ENCODE measurements at places on chromosomes 7 and 10.

DNA sequence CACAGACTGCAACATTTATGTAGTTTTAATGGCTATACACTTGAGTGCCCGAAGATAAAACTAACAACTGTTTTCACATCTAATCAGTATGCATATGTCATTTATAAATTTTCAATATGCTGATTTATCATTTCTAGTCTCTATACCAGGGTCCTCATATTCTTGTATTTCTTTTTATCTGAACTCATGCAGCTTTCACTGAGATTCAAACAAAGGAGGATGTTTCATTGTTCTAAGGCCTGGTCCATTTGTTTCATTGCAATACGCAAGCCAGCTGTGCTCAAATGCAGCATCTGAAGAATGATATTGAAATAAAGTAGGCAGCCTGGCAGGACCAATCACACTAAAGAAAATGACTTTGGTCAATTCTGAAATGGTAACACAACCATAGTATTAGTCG lies 31.7 kb downstream of the MAGI2 start:
- DNase-seq, result no peak

DNA sequence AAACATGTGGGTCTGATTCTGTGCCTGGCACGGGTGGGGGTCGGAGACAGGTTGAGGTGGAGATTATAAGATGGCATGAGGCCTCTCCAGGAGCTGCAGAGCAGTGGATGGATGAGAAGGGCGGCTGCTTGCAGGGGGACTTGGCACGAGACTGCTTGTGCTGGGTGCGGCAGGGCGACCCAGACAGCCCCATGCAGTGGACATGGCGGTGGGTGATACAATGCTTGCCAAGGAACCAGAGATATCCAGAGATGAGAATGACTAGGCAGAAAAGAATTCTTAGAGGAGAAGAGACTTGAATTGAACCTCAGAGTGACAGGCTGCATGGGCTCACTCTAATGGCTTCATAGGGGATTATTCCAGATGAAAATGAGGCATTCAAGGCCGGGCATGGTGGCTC lies 145.4 kb downstream of the NEURL1 start:
- DNase-seq, result no peak

DNA sequence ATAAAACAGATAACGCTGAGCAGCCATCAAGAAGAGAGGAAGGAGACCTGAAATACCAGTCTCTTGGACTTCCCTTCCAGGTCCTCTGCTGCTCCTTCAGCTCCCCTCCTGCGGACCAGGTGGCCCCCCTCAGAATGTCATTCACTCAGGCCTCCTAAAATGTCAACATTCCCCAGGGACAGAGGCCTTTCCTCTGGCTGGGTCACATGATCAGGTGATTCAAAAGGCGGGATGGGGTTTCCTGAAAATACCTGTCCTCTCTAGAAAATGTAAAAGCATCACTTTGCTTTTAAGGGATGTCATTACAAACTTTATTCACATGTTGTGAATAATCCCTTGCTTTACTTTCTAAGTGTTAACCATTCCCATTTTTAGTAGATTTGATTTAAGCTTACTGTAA lies 311.1 kb downstream of the INHBA start:
- no peak for DNase-seq

- no peak for DNase-seq
These were observed 42.5 kb upstream of the LCOR start for GRCh38 chr10:96789571-96790108.

- no peak for DNase-seq
These were observed 348.9 kb downstream of the ATRNL1 start for GRCh38 chr10:115441907-115442545.
